Stimulated activated CD4-positive, alpha-beta T cell treated with anti-CD3 and anti-CD28 coated beads, Interleukin-1b, Interleukin-23, amount 100 ng/mL, for 1 hour (primary cell): ENCODE measurements at places on chromosomes 12 and 14.

GRCh38 chr12:74537126-74537706, 419 bp upstream of the ATXN7L3B start:
- no peak for DNase-seq

- DNase-seq = no peak
Observed at GRCh38 chr14:101972126-101972866, 7.9 kb downstream of the DYNC1H1 start.

DNA sequence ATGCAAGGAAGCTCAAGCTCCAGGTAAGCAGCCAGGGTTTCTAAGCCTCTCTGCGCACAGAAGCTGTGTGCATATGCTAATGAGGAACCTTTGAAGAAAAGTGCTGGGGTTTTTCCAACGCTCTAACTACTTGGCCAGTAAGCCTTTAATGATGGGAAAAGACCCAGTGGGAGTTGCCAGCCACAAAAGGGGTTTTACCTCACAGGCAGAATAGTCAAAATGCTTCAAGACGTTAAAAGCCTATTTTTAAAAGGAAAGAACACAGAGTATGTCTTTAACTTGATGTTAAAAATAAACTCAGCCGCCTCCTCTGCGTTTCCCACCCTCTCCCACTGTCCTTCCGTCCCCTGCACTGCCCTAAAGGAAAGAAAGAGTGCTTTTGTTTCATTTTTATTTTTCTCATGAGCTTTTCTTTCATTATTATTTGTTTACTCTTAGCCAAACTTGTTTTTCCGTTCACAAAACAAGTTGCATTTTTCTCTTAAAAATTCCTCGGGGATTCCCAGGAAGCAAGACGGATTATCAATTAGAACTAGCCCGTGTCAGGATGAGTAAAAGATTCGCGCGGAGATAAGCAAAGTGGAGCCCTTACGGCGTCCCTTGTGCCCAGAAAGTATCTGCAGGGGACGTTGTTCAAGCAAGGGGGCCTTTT, 209.8 kb upstream of the NUDT4 start:
- DNase-seq = no peak

DNA sequence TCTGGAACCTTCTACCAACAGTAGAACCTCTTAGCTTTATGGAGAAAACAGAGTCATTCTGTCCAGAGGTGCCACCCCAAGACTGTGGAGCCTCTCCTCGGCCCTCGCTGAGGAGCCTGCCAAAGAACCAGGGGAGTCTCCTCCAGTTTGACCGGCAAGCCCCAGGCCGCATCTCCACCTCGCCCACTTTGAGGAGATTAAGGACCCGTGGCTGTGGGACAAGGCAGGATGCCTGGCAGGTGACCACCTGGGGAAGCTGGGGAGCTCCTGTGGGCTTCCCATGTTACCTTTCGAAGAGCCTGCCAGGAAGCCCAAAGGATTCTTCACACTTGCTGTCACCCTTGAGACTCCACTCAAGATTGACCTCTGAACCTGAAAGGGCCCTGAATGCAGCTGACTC, 3.8 kb downstream of the PLEKHG7 start:
- no peak for DNase-seq

GRCh38 chr12:116561181-116561821, 2.1 kb downstream of the MAP1LC3B2 start:
- DNase-seq = no peak

GRCh38 chr12:54716261-54716660, 68.1 kb upstream of the DCD start:
- no peak for DNase-seq

DNA sequence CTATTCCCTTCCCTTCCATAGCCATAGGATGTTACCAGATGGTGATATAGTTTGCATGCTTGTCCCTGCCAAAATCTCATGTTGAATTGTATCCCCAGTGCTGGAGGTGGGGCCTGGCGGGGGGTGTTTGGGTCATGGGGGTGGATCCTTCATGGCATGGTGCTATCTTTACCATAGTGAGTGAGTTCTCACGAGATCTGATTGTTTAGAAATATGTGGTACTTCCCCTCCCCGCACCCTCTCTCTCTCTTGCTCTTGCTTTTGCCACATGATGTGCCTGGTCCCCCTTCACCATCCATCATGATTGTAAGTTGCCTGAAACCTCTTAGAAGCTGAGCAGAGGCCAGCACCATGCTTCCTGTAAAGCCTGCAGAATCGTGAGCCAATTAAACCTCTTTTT, 181.3 kb downstream of the CAND1 start:
- DNase-seq = no peak

DNA sequence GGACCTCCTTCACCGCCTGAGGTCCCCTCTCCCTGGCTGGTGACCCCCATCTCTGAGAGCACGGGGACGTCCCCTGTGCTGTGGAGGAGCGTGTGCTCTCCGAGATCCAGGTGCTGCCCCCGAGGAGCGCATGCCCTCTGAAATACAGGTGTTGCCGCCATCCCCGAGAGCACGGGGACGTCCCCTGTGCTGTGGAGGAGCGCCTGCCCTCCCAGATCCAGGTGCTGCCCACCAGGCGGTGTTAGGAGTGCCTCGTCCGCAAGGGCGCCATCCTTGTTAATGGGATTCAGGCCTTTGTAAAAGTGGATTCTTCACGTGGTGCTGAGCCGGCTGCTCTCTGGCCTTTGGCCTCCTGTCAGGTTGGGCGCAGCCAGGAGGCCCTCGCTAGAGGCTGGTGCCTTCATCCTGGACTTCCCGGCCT, 10.1 kb downstream of the NOC4L start:
- DNase-seq = no peak

DNA sequence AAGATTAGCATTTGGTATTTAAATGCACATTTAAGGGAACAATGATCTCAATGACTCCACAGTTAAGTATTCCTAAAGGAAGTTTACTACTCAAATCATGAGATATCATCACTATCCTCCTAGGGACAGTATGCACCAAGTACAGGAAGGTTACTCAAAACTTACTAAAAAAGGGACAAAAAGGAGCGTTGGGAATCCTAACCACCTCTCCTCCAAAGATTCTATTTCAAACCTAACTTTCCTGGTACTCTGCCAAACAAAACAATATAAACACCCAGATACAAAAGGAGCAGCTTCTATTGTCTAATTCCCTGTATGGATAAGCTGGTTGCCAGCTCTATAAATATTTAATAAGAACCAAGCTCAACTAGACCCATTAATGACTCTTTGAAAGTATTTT, 377.7 kb downstream of the NUAK1 start:
- no peak for DNase-seq

GRCh38 chr14:21192875-21193535, 37.1 kb upstream of the OR5AU1 start:
- DNase-seq = no peak

GRCh38 chr12:95633049-95633731, 81.9 kb upstream of the USP44 start:
- no peak for DNase-seq

DNA sequence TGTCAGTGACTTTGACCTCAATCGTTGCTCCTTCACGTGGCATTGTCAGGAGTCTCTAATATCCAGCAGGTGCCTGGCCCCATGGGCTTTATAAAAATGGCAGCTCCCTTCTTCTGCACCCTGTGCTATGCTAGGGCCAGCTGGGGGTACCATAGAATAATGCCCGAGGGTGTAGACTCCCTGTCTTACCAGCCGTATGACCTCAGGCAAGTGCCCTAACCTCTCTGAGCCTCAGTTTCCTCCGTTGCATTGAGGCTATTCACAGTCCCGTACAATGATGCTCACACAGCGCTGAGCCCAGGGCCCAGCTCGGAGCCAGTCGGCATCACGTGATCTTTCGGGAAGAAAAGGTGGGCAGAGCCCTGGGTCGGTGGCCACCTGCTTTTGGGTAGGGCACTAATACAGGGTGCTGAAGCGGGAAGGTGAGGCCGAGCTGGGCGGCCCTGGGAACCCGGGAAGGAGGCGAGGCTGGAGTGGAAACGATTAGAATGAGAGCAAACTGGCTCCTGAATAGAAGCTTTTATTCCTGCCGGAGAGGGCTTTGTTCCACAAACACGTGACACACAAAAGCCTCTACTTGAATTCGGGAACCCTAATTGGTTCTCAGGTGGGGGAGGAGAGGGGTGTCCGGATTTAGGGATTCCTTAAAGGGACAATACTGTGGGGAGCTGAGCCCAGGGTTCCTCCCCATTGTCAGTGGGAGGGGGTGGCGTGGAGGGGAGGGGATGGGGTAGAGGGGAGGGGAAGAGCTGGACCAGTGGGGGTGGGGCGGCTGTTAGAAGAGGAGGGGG, 19.9 kb upstream of the MSI1 start:
- DNase-seq = no peak

- DNase-seq = no peak
Observed at GRCh38 chr14:77667331-77667730, 40.5 kb downstream of the ALKBH1 start.

- DNase-seq = no peak
Observed at GRCh38 chr12:49678711-49679110, 28.5 kb downstream of the FMNL3 start.

- DNase-seq = no peak
Observed at GRCh38 chr14:56995010-56995409, 184.7 kb upstream of the OTX2 start.

DNA sequence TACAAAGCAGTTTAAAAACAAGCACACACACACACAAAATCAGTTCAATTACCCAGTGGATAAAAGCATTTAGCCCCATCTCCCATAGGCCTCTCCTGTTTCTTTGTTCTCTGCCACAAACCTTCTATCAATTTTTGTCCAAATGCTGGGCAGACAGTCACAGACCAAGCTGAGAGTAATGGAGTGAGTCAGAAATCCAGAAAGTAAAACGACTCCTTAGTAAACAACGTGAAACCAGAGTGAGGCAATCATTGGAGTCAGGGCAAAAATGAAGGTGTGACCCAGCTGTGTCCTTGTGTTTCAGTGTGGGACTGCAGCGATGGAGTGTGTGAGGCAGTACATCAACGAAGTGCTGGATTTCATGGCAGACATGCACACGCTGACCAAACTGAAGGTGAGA, 102.0 kb downstream of the PRIMA1 start:
- DNase-seq = no peak

DNA sequence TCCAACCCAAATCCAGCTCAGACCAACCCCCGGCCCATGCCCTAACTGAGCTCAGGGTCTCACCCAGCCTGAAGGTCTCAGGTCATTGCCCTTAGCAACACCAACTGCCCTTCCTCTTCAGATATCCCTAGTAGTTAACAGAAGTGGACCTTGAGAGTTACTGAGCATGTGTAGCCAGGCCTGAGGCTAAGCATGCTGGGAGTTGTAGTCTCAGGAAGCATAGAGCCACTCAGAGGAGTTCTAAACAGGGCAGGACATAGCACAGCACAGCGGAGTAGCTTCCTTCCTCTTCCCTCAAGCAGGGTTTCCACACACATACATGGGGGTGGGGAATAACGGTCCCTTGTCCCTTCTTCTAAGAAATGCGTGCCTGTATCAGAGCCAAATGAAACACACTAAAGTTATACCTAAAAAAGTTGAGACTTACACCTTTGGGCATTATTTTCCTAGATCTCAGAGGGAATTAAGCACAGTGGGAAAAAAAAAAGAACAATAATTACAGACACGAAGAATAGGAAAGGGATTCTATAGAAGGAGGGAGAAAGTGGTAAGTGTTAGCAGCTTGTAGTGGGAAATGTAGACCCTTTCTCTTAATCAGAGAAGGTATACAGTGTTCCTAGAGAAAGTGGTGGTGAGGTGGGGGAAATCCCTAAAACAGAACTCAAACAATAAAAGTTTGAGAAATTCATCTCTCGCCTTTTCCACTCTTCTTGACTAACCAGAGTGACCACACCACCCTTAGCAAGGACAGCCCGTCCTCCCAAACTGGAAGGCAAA, 4.4 kb downstream of the KMT2D start:
- no peak for DNase-seq

GRCh38 chr14:45135659-45136395, at the start of gene FANCM:
Gene FANCM, plus strand, starts transcription at chr14:45135930. Its CDS starts 102 bp downstream, at chr14:45136032.
- DNase-seq = peak; percentile 65

DNA sequence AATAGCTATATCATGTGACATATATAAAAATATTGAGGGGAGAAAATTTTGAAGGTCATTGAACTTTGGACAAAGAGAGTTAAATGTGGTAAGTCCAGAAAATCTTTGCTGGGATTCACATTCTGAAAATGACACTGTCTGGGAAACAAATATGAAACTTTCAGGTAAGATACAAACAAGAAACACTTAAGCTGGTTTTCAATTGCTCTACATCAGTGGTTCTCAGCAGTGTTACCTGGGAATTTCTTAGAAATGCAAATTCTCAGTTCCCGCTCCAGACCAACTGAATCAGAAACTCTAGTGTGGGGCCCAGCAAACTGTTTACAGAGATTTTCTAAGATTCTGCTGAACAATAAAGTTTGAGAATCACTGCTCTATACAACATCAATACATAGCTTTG, 3.6 kb upstream of the CDK17 start:
- no peak for DNase-seq

GRCh38 chr14:92161521-92161920, 39.8 kb downstream of the CPSF2 start:
- DNase-seq = no peak

GRCh38 chr14:95174184-95174792, 17.0 kb upstream of the DICER1 start:
- no peak for DNase-seq

- no peak for DNase-seq
Observed at GRCh38 chr14:62667421-62667914, 377.8 kb downstream of the KCNH5 start.

GRCh38 chr12:49874142-49874897, 29.4 kb downstream of the FAIM2 start:
- no peak for DNase-seq

DNA sequence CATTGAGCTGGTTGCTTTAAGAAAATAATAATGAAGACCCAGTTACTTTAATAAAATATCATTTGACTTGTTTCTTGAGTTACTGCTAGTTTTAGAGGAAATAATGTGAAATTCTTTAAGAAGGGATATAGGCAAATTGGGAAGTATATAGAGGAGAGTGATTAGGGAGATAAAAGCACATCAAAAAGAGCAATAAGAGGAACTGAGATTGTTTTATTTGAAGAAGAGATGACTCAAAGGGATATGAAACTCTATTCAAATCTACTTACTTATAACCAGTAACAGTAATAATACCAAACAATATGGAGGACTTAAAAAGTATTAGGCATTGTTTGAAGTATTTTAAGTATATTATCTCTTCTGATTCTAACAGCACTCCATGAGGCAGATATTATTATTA, 37.1 kb downstream of the LRRK2 start:
- DNase-seq = no peak
